ENCODE measurements at places on chromosomes 2 and 18.
A peak's percentile ranks its signal among the peaks of the same experiment; 100 is the strongest.

GRCh38 chr18:74229005-74229404 lies 62.8 kb downstream of the CYB5A start:
- no peak for DNase-seq

GRCh38 chr2:59389240-59389639 lies 1148.1 kb upstream of the FANCL start:
- DNase-seq = no peak

GRCh38 chr2:64312622-64313397 lies 141.2 kb upstream of the LGALSL start:
- DNase-seq = no peak

DNA sequence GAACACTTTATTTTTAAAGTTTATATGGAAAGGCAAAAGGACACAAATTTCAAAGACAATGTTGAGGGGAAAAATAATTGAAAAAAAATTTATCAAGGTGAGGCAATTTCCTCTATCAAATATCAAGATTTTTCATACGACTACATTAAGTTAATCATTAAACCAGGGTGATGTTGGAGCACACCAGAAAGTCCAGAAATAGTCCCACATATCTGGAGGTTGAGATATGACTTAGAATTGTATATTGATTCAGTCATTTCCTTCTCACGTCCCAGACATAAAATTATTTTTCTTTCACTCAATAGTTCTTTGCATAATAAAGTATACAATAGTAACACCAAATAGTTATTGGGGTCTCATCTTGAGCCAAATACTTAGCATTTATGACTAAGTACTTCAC lies 605.1 kb downstream of the NUP35 start:
- DNase-seq = no peak

- no peak for DNase-seq
Measured at GRCh38 chr2:127419448-127420038, 1.3 kb downstream of the PROC start.

- DNase-seq = no peak
Measured at GRCh38 chr2:11132036-11132671, 23.1 kb upstream of the SLC66A3 start.

GRCh38 chr2:169397697-169398096 lies 35.4 kb upstream of the LRP2 start:
- no peak for DNase-seq

GRCh38 chr18:29174891-29175290 lies 998.0 kb upstream of the CDH2 start:
- no peak for DNase-seq

GRCh38 chr18:61379827-61380226 lies 46.6 kb downstream of the CDH20 start:
- no peak for DNase-seq

GRCh38 chr2:73987109-73987947 lies 2.6 kb downstream of the TET3 start:
- peak; percentile 58 for DNase-seq

GRCh38 chr2:191512874-191513273 lies 165.1 kb upstream of the NABP1 start:
- no peak for DNase-seq

- no peak for DNase-seq
Measured at GRCh38 chr2:241961454-241961853, 91.9 kb downstream of the RTP5 start.

DNA sequence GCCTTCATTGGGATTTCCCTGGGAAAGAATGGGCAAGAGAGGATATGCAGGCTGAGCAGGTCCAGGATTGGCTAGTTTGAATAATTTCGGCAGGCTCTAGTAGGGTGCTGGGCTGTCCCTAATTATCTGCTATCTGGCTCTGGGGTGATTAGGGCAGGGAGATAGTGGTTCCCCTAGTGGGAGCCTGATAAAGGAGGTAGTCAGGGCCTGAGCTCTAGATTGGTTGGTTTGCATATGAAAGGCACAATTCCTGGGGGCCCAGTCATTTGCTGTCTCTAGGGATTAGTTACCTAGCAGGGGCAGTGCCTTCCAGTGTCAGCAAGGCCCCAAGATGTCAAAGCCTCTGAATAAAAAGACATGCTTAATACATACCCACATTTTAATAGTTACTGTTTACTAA lies 690.1 kb upstream of the KLHL29 start:
- no peak for DNase-seq

DNA sequence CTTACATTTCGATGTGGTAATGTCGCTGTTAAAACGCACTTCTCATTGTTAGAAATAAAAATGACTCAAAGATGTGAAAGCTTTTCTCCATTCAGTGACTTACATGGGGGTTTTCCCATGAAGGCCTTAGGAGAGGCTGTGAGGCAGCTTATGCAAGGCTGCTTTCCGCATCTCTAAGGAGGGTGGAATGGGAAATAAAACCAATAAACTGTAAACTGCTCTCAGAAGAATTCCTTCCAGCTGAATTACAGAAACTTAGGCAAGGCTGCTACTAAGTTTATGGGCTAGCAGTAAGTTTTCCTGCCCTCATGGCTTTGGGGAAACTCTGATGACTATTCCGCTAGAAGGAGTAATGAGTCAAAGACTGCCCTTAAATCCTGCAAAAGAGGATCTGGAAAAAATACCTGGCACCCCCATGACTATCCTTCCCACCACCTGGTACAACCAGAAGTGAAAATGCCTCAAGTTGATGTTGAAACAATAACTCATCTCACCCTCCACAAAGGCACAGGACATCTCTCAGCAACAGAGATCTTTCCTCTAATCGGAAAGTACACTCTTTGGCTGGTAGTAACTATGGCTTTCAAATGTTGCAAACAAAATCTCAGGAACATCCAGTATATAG lies 97.7 kb upstream of the SMAD7 start:
- no peak for DNase-seq

DNA sequence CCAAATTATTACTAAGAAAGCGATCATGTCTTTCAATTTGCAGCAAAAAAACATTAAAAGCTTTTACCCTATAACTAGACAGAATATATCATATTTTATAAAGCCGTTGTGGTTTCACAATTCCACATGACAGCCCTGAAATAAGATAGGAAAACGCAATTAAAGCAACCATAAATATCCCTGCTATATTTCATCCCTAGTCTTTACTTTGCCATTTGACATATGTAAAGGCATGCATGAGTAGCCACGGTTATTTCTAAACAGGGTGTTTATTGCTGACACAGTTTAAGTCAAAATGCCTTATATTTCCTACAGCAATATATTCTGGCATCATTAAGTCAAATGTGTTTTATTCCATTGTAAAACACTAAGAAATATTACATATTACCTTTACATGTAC lies 239.9 kb downstream of the DSEL start:
- DNase-seq = no peak

- no peak for DNase-seq
Measured at GRCh38 chr2:27804146-27804545, 32.6 kb downstream of the MRPL33 start.

DNA sequence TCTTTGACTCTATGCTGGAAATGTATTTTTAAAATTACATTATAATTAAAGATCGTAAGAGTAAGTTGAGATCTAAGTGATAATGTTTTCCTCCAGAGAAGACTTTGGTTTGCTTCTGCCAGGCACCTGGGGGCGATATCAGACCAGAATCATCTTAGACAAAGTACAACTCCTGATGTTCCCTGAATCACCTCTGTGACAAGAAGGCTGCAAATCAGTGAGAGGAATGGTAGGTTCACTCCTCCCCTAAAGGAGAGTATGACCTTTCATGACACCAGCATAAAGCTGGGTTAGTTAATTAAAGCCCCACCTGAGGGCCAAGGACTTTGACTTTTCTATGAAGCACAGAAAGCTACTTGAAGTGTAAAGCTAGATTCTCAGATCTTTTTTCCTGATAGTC lies 114.4 kb upstream of the DTNA start:
- DNase-seq = no peak

DNA sequence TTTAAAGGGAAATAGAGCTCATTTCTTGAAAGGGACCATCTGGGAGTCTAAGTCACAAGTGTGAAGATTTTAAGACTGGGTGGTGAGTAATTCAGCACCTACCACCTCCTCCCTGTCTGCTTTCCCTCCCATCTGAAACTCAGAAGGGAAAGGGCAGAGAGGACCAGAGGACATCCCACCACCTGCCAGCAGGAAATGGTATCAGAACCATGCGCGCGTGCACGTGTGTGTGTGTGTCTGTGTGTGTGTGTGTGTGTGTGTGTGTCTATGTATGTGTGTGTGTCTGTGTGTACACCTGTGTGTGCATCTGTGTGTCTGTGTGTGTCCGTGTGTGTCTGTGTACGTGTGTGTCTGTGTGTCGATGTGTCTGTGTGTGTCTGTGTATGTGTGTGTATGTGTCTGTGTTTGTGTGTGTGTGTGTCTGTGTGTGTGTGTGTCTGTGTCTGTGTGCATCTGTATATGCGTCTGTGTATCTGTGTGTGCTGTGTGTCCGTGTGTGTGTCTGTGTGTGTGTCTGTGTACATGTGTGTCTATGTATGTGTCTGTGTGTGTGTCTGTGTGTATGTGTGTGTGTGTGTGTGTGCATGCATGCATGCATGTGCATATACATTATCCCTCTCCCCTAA lies 76.8 kb downstream of the ZFP36L2 start:
- DNase-seq = peak; percentile 68

- DNase-seq = no peak
Measured at GRCh38 chr2:74387346-74387745, 7.2 kb upstream of the DCTN1 start.

DNA sequence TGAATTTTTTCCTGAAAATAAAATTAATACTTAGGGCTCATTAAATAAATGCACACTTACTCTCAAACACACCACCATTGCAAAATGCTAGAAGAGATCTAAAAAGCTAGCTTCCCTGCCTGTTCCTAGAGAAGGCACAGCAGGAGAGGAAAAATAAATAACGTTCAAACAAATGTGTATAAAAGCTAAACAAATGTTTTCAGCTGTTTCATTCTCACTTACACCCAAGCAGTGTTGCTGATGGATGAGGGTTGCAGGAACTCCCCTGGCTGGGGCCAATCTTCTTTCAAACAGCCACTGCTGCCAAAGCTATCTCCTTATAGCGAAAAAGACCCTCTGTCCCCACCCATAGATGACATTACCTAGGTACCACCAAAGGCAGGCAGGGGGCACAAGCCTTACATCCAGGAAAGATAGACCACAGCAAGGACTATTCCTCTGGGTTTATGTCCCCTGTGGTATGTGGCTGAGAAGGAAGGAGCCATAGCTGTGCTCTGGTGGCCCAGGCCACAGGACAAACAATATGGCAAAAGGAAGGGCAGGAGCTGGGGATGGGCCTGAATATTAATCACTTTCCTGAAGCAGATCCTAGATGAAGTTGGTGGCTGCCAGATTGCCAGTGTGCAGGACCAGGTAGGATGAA lies 214.6 kb downstream of the TTC32 start:
- DNase-seq = no peak

DNA sequence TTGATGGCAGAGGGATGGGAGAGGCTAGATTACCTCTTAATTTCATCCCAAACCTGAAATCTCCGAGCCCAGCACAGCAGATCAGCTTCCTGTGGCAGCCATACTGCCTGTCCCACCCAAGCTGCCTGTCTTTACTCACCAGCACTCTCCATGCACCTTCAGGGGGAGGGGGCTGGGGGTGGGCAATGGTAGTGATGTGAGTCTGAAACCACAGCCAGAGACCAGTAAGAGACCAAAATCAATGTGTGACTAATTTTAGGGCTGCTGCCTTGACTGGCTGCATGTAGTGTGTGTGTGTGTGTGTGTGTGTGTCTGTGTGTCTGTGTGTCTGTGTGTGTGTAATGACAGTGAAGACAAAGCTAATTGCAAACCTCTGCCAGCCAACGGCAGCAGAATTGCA lies 11.7 kb upstream of the TEX261 start:
- no peak for DNase-seq

- DNase-seq = no peak
Measured at GRCh38 chr2:143545949-143546255, 416.7 kb downstream of the ARHGAP15 start.

DNA sequence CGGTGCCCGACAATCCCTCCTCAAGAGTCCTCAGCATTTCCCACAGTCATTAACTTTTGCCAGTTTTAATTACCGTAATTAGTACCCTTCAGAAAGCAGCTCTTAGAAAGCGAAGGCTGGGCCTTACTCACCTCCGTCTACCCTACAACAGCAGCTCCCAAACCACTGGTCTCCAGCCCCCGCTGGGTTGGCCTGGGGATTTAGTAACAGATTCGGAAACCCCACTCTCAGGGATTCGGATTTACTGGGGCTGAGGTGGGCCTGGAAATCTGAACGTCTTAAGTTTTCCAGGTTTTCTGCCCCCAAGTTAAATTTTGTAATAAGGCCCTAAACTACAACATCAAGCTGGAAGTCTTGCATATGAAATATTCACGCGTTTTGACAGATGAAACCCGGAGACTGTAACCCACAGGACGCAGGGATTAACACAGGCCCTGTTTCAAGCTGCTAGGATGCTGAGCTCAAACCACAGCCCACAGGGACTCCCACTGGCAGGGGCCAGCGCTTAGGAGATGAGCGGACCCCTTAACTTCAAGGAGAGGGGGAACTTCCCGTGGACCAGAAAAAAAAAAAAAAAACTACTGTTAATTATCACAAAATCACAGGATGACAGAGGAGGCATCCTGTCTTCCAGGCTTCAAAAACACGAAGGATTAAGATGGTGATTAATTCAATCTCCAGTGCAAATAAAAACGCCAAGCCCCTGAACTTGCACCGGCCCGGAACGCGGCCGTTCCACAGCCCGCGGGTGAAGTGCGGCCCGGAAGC lies 985 bp downstream of the ILKAP start:
- DNase-seq = no peak

DNA sequence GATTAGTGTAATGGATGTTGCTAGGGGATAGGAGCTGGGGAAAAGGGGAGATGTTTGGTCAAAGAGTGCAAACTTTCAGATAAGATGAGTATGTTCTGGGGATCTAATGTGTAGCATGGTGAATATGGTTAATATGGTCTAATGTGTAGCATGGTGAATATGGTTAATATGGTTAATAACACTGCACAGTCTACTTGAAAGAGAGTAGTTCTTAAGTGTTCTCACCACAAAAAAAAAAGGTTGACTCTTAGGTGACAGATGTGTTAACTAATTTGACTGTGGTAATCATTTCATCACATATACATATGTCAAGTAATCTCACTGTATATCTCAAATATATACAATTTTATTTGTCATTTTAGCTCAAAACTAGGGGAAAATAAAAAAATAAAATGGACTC lies 121.3 kb upstream of the CD226 start:
- no peak for DNase-seq

Measured in activated CD4-positive, alpha-beta T cell treated with anti-CD3 and anti-CD28 coated beads, Interleukin-2, amount 50 U/mL, for 48 hours (primary cell).